ENCODE measurements at places on chromosomes 2 and 18. TPM values are rescaled to one million over a fixed set of nuclear protein-coding genes. Genes with fewer than 3 reads are reported as not detected.

DNA sequence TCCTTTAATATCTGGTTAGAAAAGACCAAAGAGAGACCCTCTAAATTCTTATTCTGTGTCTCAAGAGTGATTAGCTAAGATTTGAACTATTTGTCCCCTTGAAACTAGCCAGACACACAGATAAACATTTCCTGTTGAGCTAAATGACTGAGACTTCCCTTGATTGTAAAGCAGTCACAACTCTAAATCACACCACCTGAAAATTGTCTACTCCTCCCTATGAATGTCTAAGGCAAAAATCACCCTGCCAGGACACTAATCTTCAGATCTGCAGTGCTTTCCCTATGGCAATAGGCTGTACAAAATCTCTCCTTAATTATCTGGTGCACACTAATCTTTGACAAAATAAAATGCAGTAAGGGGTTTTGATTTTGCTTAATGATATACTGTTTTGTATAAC lies 200.5 kb upstream of the GULP1 start:
- no peak for DNase-seq

GRCh38 chr18:22322243-22322691 lies 95.4 kb downstream of the CTAGE1 start:
- DNase-seq = peak; percentile 85

- DNase-seq = no peak
Measured at GRCh38 chr2:149527998-149528755, 59.4 kb downstream of the MMADHC start.

GRCh38 chr2:105537920-105538319 lies 139.1 kb upstream of the FHL2 start:
- DNase-seq = no peak

DNA sequence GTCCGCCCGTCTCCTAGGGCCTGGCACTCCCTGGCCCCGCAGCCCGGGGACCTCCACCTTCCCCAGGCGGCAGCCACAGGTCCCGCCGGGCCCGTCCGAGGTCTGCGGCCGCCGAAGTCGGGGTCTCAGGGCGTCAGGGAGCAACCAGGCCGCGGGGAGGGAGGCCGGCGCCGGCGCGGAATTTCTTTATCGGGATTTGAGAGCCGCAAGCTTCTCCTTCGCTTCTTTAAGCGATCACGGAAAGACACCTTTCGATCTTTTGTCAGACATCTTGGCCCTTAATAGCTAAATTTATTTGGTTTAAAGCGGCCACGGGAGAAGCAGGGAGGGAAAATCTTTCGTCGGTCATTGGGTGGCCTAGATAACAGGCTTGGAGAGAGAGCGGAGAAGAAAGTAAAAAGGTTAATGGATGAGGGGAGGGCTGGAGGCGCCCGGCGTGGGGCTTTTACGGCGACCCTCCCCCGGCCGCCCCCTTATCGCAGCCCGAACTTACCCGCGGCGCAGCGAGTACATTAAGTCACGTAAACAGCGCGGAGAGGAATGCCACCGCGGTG lies 4.3 kb upstream of the GATA6 start:
- DNase-seq = no peak

- DNase-seq = no peak
Measured at GRCh38 chr18:13324880-13325279, 106.3 kb downstream of the LDLRAD4 start.

DNA sequence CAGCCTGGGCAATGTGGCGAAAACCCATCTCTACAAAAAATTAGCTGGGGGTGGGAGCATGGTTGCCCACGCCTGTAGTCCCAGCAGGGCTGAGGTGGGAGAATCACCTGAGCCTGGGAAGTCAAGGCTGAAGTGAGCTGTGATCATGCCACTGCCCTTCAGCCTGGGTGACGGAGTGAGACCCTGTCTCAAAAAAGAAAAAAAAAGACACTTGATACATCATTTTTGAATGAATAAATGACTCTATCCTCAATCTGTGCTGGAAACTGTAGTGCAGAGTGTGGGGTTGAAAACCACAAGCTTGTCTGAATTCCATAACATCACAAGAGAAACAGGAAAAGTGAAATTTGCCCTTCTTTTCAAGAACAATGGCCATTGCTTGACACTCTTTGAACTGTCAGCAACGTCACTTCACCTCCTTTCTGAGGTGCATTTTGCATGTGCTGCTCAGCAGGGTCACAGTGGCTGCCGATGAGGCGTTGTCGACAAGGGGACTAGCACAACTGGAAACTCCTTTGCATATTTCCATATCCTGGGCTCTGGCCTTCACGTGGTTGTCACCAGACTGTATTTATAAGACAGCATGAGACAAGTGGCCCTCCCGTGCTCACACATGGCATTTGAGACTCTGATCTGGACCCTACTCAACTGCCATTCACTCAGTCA lies 54.2 kb downstream of the DDX1 start:
- DNase-seq = no peak

- DNase-seq = no peak
Measured at GRCh38 chr2:202519453-202519852, 115.3 kb upstream of the FAM117B start.

- no peak for DNase-seq
Measured at GRCh38 chr2:71719520-71720282, 266.3 kb downstream of the DYSF start.

DNA sequence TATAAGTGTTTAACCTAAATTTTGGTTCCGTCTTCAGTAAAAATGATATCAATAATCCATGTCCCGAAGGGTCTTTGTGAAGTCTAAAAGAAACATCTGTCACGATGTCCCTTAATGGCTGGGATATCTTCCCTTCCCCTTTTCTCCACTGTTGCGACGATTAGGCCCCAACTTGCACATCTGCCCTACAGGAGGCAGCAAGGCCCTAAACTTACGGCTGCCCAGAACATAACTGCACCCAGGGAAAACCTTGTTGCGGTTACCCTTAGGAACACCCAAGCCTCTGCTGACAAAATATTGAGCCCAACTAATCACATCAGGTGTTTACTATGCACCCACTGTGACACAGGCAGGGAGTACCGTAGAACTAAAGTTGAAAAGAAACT lies 1.3 kb upstream of the SMAD2 start:
- DNase-seq = peak; percentile 34

DNA sequence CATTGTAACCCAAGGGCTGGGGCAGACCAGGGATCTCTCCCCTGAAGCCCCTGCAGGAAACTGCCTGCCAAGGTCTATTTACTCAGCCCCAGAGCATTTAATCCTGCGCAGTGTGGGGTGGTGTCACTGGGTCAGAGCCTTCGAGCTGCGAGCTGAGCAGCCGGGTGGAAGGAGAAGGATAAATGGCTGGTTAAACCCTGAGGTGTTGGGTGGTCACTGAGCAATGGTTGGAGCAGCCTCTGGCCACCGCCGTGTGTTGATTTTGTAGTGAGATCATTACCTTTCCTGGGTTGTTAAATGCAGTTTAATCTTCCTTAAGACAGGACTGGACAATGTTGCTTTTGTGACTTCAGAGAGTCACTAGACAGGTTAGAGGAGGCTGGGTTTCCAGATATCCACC lies 98.1 kb downstream of the SETBP1 start:
- DNase-seq = no peak

DNA sequence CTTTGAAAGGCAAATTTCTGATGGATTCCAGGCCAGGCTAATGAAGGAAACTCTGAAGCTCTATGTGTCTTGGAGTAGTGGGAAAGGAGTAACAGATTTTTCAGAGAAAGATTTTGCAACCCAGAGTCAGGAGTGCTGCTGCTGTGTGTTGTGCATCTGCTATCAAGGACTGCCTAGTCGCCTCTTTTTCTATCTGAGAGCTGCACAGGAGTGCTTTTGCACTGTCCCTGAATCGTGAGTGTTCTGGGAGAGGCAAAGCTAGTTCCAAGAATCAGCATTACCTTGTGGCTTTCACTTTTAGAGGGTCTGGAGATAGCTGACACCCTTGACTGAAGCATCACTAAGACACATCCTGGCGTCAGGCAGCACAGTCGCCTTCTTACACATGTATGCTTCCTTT lies 336.4 kb downstream of the PARD3B start:
- DNase-seq = no peak

DNA sequence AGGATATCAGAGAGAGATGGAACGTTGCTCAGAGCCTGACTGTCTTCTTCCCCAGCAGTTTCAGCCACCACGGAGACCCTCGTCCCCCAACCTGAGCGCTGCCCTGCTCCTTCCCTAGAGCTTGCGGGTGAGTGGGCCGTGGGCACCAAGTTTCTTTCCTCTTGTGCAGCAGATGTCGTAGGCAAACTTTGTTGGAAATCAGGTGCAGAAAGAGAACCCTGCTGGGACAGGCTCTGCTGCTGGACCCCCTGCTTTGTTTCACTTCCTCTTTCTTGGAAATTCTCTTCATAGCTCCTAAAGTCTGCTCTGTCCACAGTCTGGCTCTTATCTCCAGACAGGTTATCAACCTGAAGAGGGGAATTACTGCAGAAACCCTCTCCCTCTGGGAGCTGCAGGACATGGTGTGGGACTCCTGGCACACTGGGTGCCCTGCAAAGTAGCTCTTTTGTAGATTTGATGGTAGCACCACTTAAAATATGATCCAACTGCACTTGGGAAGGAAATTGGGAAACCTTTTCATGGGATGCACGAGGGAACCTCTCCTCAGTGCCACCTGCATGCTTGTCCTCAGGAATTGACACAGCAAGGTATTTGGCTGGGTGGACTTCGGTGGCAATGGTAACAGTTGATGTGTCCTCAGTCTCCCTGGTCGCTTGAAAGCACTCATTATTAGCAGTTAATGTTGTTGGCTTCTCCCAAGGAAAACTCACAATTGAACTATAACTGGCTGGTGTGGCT lies 92.2 kb downstream of the ALPK2 start:
- no peak for DNase-seq

GRCh38 chr2:145751629-145752028 lies 1231.7 kb upstream of the ZEB2 start:
- DNase-seq = peak; percentile 72

DNA sequence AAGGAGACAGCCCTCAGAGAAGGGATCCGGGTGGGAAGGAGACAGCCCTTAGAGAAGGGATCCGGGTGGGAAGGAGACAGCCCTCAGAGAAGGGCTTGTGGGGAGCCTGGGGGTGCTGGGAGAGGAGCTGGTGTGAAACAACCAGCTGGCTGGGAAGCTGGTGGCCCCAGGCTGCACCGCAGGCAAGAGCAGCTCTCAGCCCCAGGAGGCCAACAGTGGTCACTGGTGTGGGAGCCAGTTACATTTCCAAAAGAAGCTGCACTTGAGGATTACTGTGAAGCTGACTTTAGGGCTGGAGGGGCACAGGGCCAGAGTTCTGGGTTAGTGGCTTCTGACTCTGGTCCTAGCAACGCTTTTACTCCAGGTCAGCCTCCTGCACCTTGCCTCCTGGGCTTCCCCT lies 3.3 kb downstream of the HES6 start:
- DNase-seq = no peak

DNA sequence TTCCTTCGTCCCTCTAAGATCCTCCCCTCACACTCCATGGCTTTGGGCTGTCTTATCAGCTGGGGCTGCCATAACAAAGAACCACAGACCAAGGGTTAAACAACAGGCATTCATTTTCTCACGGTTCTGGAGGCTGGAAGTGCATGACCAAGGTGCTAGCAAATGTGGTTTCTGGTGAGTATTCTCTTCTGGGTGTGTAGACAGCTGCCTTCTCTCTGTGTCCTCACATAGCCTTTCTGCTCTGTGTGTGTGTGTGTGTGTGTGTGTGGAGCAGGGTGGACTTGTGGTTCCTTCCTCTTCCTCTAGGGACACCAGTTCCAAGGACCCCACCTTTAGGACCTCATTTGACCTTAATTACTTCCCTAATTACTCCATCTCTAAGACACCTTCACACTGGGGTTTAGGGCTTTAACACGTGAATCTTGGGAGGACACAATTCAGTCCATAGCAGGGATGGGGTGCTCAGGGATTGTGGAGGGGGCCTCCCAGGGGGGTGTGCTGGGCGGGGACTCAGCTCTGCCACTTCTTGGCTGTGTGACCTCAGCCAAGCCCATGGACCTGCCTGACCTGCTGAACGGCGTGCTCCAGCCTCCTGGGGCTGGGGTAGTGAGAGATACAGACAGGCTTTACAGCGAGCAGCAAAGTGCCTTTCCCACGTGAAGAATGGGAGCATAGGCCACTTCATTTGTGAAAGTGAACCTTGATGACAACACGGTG lies 38.0 kb downstream of the ACKR3 start:
- peak; percentile 92 for DNase-seq

DNA sequence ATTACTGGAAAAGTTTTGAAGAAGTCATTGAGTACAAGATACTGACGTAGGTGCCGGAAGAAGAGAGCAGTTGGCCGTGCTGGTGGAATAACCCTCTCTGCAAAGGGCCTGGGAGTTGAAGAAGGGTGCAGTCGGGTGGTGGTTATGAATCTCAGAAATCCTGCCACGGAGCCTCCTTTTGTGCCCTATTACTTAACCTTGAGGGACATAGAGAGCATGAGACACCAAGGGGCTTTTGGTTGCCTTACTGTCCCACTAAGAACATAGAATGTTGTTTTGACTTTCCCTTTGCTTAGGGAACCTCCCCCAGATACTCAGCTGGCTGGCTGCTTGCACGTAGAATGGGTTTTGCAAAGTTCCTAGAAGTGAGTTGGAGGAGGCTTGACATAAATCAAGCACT lies 1.3 kb upstream of the CD28 start:
- DNase-seq = no peak

GRCh38 chr2:102841107-102841840 lies 79.4 kb downstream of the TMEM182 start:
- DNase-seq = peak; percentile 50

DNA sequence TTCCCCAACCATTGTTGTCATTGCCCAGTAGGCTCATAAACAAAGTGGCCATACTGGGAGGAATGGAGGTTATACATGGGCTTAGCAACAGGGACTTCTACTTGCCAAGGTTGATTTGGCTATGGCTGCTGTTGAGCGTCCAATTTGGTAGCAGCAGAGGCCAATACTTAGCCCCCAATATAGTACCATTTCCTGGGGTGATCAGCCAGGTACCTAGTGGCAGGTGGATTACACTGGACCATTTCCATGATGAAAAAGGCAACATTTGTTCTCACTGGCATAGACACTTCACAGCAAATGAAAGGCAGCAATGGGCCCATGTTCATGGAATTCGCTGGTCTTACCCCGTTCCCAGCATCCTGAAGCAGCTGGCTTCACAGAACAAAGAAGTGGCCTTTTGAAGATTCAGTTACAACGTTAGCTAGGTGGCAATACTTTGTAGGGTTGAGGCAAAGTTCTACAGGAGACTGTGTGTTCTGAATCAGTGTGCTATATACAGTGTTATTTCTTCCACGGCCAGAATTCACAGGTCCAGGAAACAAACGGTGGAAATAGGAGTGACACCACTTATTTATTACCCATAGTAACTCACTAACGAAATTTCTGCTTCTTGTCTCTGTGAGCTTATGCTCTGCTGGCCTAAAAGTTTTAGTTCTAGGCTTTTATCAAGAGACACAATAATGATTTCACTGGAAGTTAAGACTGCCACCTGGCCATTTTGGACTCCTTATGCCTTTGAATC lies 37.5 kb downstream of the FBXO11 start:
- no peak for DNase-seq

- DNase-seq = no peak
Measured at GRCh38 chr2:44953499-44953883, 12.0 kb downstream of the SIX3 start.

Gene ACKR3
- 0.17 TPM for total RNA-seq

Gene QPCT
- 3.9 TPM for total RNA-seq

Gene TUBA3E
- not detected for total RNA-seq

Gene PLEKHB2
- total RNA-seq = 75.8 TPM

Gene ELOA2
- total RNA-seq = not detected

Gene LRRTM4
- total RNA-seq = not detected

Gene STEAP3
- 13.7 TPM for total RNA-seq
